Renal cortical epithelial cell (primary cell): ENCODE measurements at places on chromosomes 6 and 20. TPM values are rescaled to one million over a fixed set of nuclear protein-coding genes. Genes with fewer than 3 reads are reported as not detected.

DNA sequence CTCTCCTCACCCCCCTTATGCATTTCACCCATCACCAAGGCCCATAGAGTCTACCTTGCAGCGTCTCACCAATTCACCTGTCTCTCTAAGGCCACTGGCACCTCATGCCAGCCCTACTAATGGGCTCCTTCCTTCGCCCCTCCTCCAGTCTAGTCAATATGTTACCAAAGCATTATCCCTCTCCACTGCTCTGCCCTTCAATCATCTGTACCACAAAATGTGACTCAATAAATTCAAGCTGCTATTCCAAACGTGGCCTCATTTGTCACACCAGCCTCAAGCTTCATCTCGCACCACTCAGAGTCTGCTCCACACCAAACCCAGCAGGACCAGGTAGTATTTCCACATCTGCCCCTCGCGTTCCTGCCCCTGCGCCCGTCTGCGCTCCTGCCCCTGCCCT is 21.8 kb upstream of the RPS6KA2 start:
- DNase-seq, result no peak

DNA sequence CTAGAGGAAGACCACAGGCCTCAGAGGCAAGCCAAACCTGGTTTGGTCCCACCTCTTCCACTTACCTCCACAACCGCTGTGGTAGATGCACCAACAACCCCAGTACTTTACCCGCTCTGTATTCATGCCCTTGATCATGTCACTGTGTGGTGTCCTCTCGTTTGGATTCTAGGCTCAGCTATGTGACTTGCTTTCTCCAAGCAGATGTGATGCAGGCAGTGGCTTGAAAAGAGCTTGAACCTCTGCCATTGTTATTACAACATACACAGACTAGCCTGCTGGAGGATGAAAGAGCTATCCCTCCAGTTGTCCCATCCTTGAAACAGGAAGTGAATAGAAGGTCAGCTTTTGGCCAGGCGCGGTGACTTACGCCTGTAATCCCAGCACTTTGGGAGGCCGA is 147.7 kb downstream of the ZNF217 start:
- DNase-seq, result no peak

DNA sequence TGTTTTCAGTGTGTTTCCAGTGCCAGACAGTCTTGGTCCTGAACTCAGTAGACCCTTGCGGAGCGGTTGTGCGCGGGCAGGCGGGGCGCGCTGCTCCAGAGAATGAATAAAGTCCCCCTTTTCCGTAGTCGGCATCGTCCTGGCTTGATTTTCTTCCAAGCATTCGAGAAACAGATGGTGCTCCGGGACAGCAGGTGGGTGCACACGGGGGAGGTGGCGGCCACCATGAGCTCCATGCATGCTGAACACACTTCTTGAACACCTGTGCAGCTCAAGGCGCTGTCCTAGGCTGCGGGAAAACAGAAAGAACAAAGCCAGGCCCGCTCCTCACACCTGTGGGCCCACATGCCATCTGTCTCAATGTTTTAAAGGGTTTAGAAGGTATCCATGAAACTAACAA is 125.2 kb downstream of the TAF4 start:
- no peak for DNase-seq

- no peak for DNase-seq
Observed at GRCh38 chr6:137780447-137781034, 86.5 kb upstream of the TNFAIP3 start.

- peak; percentile 69 for DNase-seq
Observed at GRCh38 chr6:147131532-147132128, 72.6 kb upstream of the STXBP5 start.

DNA sequence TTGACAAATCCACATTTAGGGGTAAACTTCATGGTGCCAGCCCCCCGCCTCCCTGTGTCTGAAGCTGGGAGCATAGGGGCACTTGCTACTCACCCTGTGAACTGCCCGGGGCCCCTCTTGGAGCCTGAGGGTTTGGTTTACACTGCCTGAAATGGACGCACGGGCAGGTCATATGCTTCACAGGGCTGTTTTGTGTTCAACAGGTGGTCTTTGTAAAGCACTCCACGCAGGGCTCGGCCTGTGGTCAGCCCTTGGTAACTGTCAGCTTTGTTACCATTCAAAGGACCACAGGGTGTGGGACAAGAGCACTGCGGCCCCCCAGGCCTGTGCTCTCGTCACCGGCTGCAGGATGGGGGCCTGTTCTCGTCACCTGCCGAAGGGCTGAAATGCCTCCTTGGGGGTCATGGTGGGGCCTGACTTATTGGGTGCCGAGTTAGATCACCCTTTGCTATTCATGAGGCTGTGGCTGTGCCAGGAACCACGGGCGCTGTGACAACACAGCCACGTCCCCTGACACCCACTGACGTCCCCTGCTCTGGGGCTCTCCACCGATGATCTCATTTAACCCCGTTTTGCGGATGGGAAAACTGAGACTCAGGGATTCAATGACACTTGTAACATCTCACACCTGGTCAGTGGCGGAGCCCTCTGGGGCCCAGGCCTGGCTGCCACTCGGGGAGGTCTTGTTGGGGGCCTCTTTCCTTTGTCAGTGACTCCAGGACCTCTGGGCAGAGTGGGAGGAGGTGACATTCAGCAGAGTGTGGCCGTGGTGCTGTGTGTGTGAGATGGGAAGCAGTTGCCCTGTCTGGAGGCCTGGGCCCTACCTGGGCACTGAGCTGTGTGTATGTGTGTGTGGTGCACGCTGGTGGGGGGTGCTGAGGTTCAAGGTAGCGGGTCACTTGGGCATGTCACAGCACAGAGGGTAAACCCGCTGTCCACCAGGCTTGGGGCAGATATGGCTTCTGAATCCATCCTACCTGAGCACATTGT is 24.9 kb downstream of the ZBP1 start:
- no peak for DNase-seq

The FAM209B gene
- total RNA-seq, result not detected in 2 replicates
